ENCODE measurements at places on chromosomes 6 and 20.

DNA sequence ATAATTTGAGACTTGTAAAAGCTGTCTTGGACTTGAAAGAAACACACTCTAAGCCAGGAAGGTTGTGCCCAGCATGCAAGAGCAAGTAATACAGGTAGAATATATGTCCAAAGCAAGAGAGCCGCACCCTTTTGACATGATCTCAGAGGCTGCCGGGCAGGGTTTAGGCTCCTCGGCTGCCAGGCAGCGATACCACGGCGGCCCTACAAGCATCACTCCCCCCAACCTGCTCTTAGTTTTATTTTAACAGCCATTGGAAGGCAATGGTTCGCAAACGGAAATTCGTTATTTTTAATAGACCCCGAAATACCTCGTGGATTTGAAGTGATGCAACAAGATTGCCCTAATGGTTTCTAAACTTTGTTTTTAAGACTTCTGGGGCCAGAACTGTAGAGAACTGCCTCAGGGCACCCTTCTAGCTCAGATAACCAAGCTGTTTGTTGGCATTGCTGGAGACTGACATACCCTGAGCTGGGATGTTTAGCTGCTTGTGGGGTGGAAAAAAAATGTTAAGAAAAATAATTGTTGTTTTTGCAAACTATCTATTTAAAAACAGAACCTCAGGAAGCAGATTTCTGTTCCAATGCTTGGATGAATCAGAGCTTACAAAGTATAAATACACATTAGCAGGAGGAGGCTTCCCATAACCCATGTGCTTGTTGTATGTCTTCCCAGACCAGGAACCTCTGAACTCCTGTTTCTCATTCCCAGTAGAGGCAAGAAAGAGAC lies 39.0 kb downstream of the JAG1 start:
- DNase-seq, result no peak

DNA sequence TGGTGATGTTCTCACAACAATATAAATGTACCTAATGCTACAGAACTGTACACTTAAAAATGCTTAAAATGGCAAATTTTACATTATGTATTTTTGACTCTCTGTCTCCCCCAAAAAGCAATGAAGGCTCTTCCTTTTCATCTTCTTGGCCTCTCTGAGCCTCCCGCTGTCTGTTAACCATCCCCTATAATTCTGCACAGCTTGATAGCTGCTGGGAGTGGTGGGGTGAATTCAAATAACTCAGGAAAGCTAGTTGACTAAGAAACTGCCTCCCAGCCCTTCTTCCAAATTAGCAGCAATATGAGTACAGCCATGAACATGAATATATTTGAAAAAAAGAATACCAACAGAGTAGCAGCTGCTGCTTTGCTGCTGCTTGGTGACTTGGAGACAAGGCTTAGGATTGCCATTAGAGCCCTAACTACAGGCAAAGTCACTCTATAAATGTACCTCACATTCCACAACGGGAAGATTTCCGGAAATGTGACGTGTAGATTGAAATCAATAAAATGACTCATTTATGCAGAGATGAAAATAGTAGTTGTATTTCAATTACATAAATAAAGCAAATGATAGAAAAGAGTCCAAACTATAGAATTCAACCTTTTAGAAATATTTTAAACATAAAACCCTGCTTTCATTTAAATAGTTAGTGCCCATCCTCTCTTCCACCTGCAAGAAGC lies 200.1 kb upstream of the HEY2 start:
- DNase-seq, result no peak

GRCh38 chr6:36038120-36038876 lies 10.7 kb downstream of the MAPK14 start:
- no peak for DNase-seq

- no peak for DNase-seq
Observed at GRCh38 chr6:88455317-88455716, 289.2 kb upstream of the CNR1 start.

- DNase-seq, result no peak
Observed at GRCh38 chr20:57118107-57118769, 148.2 kb downstream of the BMP7 start.

GRCh38 chr6:113050979-113051378 lies 703.8 kb downstream of the RFPL4B start:
- DNase-seq, result no peak

DNA sequence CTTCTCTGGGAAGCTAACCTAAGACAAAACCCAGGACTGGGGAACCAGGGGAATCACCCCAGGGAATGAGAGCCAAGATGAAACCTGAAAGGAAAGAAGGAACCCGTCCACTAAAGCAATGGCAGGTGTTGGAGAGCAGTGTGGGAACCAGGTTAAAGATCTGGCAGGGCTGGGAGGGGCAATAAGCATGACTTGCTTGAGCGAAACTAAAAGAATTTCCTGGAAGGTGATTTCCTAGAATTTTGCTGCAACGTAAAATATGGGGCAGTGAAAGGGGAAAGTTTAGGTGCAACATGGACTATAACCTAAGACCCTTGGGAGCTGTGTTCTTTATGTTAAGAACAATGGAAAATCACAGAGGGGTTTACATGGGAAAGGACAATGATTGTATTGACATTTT lies 126.2 kb upstream of the SSTR4 start:
- no peak for DNase-seq

DNA sequence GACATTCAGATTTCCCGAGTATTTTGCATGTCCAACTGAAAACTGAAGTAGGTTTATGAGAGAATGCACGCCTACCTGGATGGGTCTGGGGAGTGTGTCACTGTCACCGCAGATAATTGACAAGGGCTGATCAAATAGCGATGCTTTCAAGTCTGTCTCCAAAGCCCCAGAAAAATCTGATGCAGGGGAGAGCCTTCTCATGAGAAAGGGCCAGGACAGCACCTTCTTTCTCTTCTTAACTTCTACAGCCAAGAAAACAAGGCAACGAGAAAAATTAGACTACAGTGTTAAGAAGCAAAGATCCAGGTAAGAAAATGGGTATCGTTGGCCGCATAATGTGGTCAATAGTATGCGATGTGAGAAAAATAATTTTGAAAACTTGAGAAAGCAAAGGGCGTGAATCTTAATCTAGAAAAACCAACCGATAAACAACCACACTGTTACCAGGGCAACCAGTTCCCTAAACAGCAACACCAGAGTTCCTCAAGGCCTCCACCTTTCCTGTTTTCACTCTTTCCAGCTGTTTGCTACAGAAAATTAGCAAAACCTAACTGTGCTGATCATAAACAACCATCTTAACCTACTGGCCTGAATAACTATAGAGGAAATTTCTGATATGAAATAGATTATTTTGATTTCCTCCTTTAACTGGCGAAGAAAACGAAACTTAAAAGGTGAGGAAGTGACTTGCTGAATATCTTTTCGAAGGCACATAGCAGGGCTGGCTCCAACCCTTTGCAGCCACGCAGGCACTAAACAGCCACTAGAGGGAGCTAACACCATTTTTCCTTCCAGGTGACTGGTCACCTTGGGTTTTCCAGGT lies 2.6 kb downstream of the TAGAP start:
- peak; percentile 53 for DNase-seq

- DNase-seq, result no peak
Observed at GRCh38 chr6:134183844-134184243, 131.4 kb upstream of the SLC2A12 start.

- no peak for DNase-seq
Observed at GRCh38 chr6:51463321-51463720, 624.1 kb downstream of the PKHD1 start.
